ENCODE measurements at places on chromosomes 12 and 14.

DNA sequence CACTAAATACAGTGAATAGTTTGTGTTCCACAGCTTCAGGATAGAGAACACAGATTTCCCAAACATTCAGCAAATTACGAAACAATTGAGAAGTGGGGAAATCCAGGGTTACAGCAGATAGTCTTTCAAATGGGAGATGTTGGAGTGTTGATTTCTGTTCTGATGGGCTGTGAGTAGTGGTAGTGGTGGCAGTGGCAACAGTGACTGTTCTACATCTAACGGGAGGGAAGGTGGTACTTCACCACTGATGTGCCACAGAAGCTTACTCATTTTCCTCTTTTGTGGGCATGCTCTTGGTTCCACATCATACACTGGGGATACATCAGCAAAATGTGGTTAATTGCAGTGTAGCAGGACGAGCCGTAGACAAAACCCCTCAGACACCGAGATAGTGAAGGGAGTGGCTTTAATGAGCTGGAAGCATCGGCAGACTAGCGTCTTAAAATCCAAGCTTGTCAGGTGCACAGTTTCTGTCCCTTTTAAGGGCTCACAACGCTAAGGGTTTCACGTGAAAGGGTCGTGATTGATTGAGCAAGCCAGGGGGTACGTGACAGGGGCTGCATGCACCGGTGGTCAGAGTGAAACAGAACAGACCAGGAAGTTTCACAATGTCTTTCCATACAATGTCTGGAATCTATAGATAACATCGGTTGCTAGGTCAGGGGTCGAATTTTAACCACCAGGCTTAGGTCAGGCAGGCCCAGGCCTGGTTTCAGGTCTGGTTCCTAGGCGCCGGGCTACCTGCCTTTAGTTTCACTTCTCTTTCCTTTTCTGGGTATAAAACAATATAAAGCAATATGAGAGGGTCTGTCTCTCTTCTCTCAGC lies 330.6 kb upstream of the FBXO33 start:
- DNase-seq = no peak

GRCh38 chr12:120784804-120785203 lies 59.2 kb downstream of the ACADS start:
- DNase-seq = no peak

GRCh38 chr14:47269756-47270492 lies 405.5 kb downstream of the MDGA2 start:
- no peak for DNase-seq

- no peak for DNase-seq
Observed at GRCh38 chr12:100895192-100895591, 100.6 kb downstream of the ANO4 start.

GRCh38 chr14:102675396-102675795 lies 82.9 kb downstream of the RCOR1 start:
- DNase-seq = no peak

- no peak for DNase-seq
Observed at GRCh38 chr12:42893803-42894202, 304.3 kb upstream of the PRICKLE1 start.

- no peak for DNase-seq
Observed at GRCh38 chr12:27534060-27534764, 10.2 kb downstream of the PPFIBP1 start.

DNA sequence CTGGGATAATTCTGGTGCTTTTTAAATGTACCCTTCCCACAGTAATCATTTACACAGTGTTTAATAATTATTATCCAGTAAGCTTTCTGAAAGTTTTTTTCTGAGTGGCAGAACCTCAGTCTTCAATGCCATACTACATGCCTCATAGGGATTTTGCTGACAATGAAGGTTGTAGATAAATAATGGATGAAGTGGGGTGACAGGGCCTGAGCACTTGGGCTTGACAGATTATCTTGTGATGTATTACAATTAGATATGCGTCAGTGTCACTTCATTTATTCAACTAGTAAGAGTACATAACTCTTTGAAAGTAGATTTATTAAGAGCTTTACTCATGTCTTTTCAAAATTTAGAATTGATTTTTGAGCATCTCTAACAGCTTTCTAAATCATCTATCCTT lies 176.1 kb downstream of the PDZRN4 start:
- DNase-seq = no peak

DNA sequence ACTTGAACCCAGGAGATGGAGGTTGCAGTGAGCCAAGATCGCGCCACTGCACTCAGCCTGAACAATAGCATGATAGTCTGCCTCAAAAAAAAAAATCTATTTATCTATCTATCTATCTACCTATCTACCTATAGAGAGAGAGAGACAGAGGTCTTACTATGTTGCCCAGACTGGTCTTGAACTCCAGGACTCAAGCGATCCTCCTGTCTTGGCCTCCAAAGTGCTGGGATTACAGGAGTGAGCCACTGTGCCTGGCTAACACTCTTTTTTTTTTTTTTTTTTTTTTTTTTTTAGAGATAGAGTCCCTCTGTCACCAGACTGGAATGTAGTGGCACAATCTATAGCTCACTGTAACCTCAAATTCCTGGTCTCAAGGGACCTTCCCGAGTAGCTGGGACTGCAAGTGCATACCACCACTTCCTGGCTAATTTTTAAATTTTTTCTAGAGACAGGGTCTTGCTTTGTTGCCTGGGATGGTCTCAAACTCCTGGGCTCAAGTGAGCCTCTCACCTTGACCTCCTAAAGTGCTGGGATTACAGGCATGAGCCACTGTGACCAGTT lies 1.9 kb downstream of the FAM186A start:
- DNase-seq = no peak

DNA sequence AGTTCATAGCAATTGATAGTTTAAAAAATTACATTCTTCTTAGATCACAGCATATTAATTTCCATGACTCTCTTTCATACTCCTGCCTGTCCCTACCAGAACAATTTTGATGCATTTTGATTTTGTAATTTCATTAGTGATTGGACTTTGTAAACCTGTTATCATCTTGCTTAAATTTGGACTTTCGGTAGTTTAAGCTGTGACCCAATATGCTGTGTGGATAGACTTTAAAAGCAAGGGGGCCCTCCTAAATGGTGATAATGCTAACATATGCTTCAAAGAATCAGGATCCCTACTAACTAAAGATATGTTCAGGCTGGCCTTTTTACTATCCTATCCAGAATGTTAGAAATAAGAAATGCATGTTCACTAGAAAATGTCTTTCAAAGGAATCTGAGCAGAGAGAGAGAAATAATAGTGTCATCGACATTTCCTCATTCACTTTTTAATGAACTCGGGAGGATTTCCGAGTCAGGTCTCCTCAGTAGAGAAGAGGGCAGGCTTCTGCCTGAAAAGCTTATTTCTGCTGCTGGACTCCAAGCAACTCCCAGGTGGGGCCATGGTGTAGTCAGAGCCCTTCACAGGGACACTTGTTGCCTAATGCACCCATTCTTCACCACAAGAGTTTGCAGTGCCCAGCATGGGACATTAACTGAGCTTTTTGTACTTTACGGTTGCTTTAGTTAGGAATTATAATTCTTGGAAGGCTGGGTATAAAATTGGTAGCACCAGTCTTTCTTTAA lies 16.7 kb downstream of the SLC38A4 start:
- DNase-seq = no peak
